ENCODE measurements at places on chromosomes 1 and 21.

GRCh38 chr1:214248311-214249085 lies 32.5 kb upstream of the SMYD2 start:
- peak; percentile 29 for DNase-seq

DNA sequence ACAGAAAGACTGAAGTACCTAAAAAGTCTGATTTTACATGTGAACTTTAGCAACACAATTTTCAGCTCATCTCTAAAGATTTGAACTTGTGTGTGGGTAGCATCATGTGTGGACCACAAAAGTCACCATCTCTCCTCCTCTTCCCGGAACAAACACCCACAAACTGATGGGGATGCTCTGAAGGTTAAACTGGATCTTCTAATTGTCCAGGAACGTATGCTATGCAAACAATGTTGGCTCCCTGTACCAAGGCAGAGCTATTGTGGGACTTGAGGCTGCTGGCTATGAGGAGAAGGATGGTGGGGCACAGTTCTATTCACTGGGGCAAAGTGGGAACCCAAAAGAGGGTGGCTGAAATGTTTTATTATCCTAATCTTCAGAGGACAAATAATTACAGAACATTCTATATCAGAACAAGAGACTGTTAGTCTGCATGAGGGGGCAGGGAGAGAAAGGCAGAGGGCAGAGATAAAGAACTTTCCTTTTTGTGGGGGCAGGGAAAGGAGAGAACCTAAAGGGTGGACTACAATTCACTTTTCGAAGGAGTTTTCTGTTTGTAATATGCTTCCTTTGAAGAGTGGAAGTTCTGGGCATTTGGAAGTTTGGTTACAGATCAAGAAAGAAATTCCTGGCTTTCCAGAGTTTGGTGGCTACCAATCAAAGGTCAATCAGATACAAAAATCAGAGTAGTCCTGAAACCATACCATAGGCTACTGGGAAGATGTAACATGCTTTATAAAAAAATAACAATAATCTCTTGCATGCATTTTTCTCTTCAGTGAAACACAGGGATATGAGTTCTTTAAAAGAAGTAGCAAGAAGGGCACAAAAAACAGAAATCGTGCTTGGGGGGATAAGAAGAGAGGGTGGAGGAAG lies 62.9 kb downstream of the GADD45A start:
- DNase-seq, result peak; percentile 71

GRCh38 chr1:183306317-183307042 lies 111.7 kb downstream of the NMNAT2 start:
- DNase-seq, result no peak

GRCh38 chr1:193131266-193131860 lies 9.5 kb downstream of the CDC73 start:
- no peak for DNase-seq

DNA sequence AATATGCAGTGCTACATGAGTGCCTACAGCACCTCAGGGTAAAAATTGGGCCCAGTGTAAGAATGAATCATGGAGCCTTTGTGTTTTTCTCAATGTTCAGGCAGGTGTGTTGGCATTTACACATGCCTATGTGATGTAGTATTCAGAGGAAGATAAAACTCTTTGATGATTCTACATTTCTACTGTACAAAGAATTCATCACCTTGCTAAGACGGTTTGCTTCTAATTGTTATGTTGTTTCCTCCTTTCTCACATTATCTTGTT lies 867.3 kb downstream of the TTLL7 start:
- DNase-seq, result no peak

Measured in fibroblast of skin of scalp (primary cell).